ENCODE measurements at places on chromosomes 6 and 20.

- DNase-seq: no peak
Measured at GRCh38 chr6:84213217-84213616, 14.2 kb downstream of the CEP162 start.

DNA sequence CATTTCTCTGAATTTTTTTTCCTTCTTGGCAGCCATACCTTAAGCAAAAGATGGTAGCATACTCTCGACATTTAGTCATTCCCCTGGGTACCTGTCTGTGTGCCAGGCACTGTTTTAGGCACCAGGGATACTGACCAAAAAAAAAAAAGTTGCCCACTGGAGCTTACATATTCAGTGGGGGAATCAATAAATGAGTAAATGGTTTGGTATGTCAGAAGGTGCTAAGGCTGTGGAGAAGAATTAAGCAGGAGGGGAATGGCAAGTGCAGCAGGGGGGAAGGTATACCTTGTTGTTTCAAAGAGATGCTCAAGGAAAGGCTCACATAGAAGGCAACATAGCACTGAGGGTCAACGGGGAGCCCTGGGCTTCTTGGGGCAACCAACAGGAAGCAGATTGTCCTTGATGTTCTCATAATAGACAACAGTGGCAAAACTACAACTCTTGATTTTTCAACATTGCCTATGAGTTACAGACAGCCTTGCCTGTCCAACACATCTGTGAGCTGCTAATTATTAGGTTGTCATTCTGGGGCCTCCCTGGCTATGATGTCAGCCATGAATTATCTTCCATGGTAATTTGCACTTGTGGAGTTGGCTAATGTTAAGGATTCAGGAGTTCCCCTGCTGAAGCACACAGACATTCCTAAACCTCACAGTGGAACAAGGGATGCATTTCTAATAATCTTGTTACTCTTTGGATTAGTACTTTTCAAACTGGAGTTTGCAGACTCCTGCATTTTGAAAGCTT lies 19.6 kb downstream of the NT5E start:
- DNase-seq: no peak

GRCh38 chr6:108068618-108069017 lies 5.9 kb downstream of the OSTM1 start:
- DNase-seq: no peak

GRCh38 chr6:19803331-19804204 lies 33.6 kb upstream of the ID4 start:
- DNase-seq: no peak

GRCh38 chr6:107661291-107661690 lies 162.8 kb downstream of the SCML4 start:
- no peak for DNase-seq

DNA sequence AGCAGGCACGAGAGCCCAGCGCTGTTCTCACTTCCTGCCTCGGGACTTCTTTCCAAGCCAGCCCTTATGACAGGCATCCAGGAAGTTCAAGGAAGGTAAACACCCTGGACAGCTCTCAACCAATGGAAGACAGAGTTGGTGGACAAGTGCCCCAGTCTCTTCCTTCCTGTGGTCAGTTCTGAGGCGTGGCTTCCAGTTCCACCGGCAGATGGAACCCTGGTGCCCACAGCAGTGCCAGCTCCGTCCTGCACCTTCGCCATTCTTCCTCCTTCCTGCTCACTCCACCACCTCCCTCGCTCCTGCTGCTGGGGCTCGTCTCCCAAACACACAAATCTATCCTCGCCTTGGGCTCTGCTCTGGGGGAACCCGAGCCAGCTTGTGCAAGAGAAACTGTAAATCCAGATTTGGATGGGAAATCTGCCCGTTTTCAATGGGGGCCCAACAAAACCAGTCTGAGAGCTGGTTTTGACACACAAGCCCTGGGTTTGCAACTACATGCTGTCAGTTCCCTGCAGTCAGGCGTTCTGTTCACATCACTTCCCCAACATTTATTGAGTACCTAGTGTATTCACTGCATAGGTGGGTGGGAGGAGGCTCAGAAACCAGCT lies 162.7 kb downstream of the GRM4 start:
- no peak for DNase-seq

- DNase-seq: no peak
Measured at GRCh38 chr20:25622049-25622448, 1.8 kb downstream of the NANP start.

Data from stimulated activated CD4-positive, alpha-beta T cell treated with anti-CD3 and anti-CD28 coated beads, Interleukin-1b, Interleukin-23, amount 100 ng/mL, for 1 hour (primary cell).